ENCODE measurements at places on chromosomes 6 and 20.

DNA sequence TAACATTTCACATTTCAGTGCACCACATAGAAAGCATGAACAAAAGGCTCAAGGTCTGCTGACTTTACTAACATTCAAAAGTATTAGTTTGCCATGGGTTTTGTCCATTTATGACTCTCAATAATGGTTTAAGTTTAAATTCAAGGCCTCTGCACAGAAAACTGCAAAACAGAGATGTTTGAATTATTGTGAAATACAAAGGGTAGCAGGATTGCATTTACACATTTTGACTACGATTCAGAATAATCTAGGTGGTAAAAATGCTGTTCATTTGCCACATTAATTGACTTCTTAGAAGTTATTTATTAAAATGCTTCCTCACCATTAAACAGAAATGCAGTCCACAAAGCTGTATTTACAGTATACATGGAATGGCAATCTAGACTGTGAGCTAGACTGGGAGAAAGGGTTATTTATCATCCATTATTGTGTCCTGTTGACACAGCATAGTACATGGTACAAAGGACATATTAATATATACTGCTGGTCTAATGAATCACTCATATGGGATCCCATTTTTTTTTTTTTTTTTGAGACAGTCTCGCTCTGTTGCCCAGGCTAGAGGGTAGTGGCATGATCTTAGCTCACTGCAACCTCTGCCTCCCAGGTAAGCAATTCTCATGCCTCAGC lies 18.0 kb downstream of the USP49 start:
- DNase-seq, result no peak

- no peak for DNase-seq
Measured at GRCh38 chr6:87982134-87982533, 65.5 kb upstream of the SPACA1 start.

- DNase-seq, result peak; percentile 76
Measured at GRCh38 chr20:60242836-60243505, 284.7 kb downstream of the CDH26 start.

DNA sequence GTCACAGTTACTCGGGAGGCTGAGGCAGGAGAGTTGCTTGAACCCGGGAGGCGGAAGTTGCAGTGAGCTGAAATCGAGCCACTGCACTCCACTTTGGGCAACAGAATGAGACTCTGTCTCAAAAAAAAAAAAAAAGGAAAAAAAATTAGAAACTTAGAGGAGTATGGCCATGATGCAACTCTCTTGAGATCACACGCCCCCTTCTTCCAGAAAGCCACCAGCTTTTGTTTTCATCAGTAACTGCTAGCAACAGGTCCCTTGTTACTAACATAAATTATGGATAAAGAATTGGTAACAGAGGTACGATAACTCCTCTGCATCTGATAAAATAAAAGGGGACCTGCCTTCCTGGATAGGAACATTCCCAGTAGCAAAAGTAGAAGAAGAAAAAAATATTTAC lies 308.2 kb downstream of the CD83 start:
- DNase-seq, result no peak

Data from EL (cell line).